CD4-positive, alpha-beta T cell treated with Interleukin-17A for 4 hours (primary cell): ENCODE measurements at places on chromosomes 1 and 21.
A peak's percentile ranks its signal among the peaks of the same experiment; 100 is the strongest.

DNA sequence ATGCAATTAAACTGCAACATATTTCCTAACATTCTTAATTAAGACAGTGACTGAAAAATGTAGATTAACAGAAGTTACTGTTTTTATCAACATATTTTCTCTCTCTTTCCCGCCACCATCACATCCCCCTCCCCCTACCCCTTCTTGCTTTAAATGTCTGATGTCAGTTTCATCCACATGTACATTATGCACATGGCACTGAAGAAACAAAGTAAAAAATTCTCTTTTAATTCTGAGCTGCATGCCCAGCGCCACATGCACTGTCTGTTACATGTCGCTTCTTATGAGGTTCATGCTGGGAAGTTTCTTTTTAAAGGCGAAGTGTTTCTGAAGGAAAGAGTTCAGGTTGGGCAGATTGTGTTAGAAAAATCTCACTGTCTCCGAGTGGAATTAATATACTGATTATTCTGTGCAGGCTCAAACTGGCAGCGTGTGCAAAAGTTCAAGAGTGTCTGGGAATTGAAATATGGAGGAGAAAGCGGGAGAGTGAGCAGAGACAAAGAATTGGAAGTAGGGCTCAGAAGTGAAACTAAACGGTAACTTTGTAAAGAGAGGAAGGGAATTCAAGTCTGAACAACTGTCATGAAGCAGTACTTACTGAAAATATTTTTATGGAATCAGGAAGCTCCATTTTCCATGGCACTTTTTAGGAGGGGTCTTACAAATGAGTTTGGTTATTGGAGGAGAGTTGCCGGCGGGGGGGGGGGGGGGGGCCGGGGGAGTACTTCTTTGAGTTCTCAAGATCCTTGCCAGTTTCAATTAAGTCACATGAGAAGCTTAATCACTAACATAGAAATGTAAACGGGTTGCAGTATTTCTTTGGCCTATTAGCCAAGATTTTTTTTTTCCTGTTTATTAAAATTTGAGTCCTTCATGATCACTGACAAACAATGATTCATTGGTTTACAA lies 217.6 kb downstream of the SDCCAG8 start:
- DNase-seq = no peak

DNA sequence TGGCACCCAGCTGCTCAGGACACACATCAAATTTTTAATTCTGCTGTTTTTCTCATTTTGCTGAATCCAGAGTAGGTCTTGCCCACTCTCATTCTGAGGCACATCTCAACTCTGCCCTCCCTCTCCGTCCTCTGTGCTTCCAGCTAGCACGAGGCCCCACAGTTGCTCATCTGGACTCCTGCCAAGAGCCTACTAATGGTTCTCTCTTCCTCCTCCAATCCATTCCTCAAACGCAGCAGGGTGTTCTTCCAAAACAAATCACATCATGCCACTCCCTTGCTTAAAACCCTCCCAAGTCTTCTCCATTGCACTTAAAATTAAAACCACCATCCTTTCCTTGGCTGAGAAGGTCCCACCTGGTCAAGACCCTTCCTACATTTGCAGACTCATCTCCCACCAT lies 49.8 kb upstream of the SCAF4 start:
- no peak for DNase-seq

- DNase-seq = no peak
These were observed 45.1 kb upstream of the MPC2 start for GRCh38 chr1:167981933-167982332.

- DNase-seq = no peak
These were observed 599.6 kb upstream of the PRMT6 start for GRCh38 chr1:106456832-106457231.

- peak; percentile 24 for DNase-seq
These were observed 2.2 kb upstream of the G0S2 start for GRCh38 chr1:209672705-209673630.
